Panc1 (cell line): ENCODE measurements at places on chromosomes 4 and X. TPM values are rescaled to one million over a fixed set of nuclear protein-coding genes. Genes with fewer than 3 reads are reported as not detected.

The CENPC gene
- 10.1 TPM for total RNA-seq

GRCh38 chrX:3639236-3639635 is 74.2 kb downstream of the PRKX start:
- H3K4me1 ChIP-seq = no peaks in the 10 kb centered on the region
- no peaks in the 10 kb centered on the region for H3K36me3 ChIP-seq
- no peak overlapping the region for H3K4me3 ChIP-seq
- no peak overlapping the region for H3K27ac ChIP-seq

- DNase-seq = no peak
- H3K27me3 ChIP-seq = no peaks in the 10 kb centered on the region
- H3K4me3 ChIP-seq = no peak overlapping the region
- no peak overlapping the region for H3K27ac ChIP-seq
- no peaks in the 10 kb centered on the region for H3K4me1 ChIP-seq
- H3K36me3 ChIP-seq = no peaks in the 10 kb centered on the region
Measured at GRCh38 chr4:82519072-82519471, 42.7 kb downstream of the TMEM150C start.

The SULT1E1 gene
- total RNA-seq = not detected

DNA sequence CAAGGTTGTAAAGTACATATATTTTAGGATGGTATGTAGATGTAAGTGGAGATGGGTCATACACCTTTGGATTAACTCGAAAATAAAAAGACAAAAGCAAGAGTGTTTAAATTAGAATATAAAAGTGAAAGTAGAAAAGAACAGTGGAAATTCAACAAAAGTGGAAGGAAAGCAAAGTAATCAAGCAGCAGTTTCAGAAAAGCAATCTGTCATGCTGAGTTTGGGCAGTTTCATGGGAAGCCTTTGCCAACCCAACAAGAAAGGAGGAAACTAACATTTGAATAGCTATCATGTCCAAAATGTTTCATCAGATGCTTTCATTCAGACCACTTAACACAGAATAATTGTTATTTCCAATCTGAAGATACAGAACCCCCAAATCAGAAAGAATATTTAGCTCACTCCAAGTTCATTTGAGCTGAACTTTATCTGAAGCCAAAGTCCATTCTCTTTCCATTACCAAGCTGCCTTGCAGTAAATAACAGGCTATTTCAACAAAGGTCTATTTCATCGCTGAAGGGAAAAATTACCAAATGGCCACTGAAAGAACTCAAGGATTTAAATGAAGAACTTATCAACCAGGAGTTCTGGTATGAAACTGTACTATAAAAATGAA is 1.8 kb upstream of the EXOSC9 start:
- no peaks in the 10 kb centered on the region for H3K27me3 ChIP-seq
- no peak for DNase-seq
- H3K4me3 ChIP-seq = no peak overlapping the region
- no peaks in the 10 kb centered on the region; the same call in 1 of the 2 replicates for H3K4me1 ChIP-seq
- no peak overlapping the region; the same call in 1 of the 2 replicates for H3K27ac ChIP-seq
- peaks cover 7% of the 10 kb centered on the region for H3K36me3 ChIP-seq

The ZNF630 gene
- total RNA-seq = 3.0 TPM

DNA sequence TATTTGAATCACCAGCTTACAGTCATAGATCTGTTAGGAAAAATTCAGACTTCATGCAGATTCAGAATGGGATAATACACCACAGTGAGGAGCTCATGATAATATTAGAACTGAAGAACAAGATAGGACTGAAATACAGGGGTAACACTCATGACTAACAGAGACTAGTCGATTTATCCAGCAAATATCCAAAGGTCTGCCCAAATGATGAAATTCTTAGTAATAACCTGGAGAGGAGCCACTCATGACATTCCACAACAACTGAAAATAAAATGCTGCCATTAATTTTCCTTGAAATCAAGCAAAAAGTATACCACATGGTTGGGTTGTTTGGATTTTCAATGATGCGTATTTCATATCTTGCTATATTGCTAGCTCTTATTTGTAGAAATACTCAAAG is 903.7 kb upstream of the ADGRL3 start:
- no peak for DNase-seq
- no peaks in the 10 kb centered on the region for H3K4me1 ChIP-seq
- H3K36me3 ChIP-seq = no peaks in the 10 kb centered on the region
- no peak overlapping the region for H3K27ac ChIP-seq

- no peaks in the 10 kb centered on the region for H3K36me3 ChIP-seq
- no peak overlapping the region for H3K4me3 ChIP-seq
- H3K27me3 ChIP-seq = no peaks in the 10 kb centered on the region
- no peak overlapping the region for H3K27ac ChIP-seq
Measured at GRCh38 chr4:87068583-87069021, 133.8 kb downstream of the AFF1 start.

DNA sequence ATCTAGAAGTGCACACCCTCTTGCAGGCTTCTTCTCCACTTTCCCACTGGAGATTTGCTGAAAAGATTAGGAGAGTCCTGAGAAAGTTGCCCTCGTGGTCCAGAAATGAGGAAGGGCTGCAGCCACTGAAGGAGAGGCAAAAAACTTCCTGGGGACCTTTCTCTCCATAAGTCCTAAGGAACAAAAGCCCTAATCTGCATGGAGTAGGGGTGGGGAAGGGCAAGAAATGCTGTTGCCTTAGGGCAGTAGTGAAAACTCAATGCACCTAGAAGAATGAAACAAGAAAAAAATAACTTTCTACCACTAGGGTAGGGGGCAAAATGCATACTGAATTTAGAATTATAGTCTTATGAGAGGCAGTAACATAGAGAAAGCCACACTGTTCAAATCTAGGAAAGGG is 1408.8 kb downstream of the PCDH19 start:
- H3K36me3 ChIP-seq = no peaks in the 10 kb centered on the region
- H3K4me1 ChIP-seq = no peaks in the 10 kb centered on the region
- no peak overlapping the region for H3K4me3 ChIP-seq
